ENCODE measurements at places on chromosomes 2 and 18.

GRCh38 chr2:45586600-45586999, 24.5 kb downstream of the SRBD1 start:
- DNase-seq: no peak

- no peak for DNase-seq
Observed at GRCh38 chr2:24907116-24907515, 12.9 kb downstream of the ADCY3 start.

DNA sequence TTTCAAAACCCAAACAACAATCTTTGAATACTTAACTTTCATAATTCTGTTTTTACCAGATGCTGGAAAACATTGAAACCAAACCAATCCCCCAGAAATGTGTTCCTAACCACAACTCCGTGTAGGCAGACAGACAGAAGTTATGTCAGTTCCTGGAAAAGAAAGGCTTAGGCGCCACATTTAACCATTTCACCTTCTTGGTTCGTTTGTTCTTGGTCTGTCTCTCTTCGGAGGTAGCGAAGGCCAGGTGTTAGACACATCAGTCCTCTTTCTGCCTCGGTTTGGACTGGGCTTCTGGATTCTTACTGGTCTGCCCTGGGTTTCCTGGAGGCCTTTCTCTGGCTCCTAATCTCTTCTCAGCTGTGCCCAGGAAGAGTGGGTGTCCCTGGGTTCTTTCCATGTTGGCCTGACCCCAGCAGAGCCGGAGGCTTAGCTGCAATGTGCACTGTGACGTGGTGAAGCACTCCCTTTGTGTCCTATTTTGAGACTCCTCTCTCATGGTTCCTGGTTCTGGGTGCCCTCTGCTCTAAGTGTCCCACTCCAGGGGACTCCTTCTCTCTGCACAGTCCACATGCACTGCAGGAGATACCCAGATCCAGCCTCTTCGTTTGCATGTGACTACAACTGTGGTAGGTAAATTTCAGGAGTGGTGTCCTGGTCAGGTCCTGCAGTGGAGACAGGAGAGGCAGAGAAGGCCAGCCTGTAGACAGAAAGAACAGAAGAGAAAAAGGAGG, 23.1 kb upstream of the RAB31 start:
- no peak for DNase-seq

- no peak for DNase-seq
Observed at GRCh38 chr2:197777823-197778407, 7.2 kb downstream of the BOLL start.

DNA sequence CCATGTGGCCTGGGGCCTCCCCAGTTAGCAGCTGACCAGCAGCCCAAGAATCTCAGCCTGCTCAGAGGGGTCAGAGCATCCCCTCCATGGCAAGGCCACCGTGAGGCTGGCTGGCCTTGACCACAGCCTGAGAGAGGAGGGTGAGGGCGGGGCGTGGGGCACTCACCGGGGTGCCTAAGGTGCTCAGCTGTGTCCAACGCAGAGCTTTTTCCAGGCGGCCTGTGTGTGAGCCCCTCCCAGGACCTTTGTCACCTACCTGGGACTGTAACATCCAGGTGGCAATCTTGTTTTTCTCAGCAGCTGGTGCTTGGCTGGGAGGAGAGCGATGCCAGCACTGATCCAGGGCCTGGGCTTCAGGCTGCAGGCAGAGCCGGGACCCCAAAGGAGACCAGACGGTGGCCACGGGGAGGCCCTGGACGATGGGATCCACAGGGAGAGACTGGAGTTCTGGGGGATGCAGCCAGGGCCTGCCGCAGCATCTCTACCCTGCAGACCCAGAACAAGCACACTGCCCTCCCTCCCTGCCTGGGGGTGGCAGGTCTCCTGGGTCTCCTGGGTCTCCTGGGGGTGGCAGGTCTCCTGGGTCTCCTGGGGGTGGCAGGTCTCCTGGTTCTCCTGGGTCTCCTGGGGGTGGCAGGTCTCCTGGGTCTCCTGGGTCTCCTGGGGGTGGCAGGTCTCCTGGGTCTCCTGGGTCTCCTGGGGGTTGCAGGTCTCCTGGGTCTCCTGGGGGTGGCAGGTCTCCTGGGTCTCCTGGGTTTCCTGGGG, 12.3 kb downstream of the SNED1 start:
- no peak for DNase-seq

DNA sequence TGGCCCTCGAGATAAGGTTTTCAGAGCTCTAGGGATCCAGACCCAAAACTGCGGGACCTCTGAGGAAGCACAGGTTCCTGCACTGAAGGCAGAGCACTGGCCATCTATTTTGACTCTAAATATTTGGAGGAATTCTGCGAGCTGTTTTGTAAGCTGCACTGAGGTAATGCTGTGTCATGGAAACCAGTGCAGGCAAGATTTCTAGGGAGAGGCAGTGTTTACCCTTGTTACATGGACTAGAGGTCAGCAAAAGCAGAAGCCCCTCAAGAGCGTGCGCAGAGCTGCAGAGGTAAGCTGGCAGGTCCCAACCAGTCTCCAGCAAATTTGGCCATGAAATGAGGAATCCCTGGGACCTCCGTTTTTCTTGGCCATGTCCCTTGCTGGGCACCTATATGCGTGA, 137.3 kb downstream of the RNF152 start:
- no peak for DNase-seq
